ENCODE measurements at places on chromosomes 6 and 20.

DNA sequence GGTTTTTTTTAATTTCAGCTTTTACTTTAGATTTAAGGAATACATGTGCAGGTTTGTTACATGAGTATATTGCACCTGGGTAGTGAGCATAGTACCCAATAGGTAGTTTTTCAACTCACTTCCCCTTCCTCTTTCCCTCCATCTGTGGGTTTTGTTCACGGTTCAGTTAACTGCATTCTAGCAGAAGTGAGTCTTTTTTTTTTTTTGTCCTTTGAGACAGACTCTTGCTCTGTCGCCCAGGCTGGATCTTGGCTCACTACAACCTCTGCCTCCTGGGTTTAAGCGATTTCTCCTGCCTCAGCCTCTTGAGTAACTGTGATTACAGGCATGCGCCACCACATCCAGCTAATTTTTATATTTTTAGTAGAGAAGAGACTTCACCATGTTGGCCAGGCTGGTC is 8.7 kb downstream of the UBR2 start:
- no peak for DNase-seq

- DNase-seq = no peak
Observed at GRCh38 chr6:34334796-34335416, 57.6 kb downstream of the NUDT3 start.

GRCh38 chr6:131159578-131159977 is 24.3 kb downstream of the AKAP7 start:
- DNase-seq = no peak

DNA sequence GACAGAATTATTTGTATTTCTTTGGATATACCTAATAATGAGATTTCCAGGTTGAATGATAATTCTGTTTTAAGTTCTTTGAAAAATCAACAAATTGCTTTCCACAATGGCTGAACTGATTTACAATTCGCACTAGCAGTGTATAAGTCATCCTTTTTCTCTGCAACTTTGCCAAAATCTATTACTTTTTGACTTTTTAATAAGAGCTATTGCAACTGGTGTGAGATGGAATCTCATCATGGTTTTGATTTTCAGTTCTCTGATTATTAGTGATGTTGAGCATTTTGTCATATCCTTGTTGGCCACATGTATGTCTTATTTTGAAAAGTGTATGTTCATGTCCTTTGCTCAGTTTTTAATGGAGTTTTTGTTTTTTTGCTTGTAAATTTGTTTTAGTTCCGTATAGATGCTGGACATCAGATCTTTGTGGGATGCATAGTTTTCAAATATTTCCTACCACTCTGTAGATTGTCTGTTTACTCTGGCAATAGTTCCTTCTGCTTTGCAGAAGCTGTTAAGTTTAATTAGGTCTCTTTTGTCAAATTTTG is 409.8 kb upstream of the CITED2 start:
- no peak for DNase-seq

DNA sequence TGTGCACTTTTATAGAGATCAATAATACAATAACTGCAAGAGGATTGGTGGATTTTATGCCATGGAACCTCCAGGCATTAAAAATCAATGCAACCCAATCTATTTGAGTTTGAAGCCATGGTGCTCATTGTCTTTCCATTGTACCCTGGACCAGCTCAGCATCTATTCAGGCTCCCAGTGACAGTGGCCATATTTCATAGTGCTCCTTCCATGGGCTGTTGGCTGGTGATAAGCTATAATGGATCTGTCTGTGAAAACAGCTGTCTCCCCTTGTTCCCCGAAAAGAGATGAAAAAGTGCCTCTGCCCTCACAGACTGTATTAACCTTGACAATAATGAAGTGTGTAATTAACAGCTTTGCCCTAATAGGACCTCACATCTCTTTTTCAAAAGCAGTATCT is 74.3 kb downstream of the LAMP5 start:
- no peak for DNase-seq

DNA sequence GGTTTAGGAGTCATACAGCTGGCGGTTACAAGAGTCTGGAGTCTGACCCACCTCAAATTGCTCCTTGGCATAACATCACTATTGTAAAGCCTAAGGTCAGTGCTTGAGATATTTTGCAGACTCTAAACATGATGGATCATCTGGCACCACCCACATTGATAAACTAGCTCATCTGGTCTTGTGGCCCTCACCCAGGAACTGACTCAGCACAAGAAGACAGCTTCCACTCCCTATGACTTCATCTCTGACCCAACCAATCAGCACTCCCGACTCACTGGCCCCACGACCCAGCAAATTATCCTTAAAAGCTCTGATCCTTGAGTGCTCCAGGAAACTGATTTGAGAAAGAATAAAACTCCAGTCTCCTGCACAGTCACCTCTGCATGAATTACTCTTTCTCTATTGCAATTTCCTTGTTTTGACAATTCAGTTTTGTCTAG is 115.9 kb downstream of the CD24 start:
- DNase-seq = no peak

DNA sequence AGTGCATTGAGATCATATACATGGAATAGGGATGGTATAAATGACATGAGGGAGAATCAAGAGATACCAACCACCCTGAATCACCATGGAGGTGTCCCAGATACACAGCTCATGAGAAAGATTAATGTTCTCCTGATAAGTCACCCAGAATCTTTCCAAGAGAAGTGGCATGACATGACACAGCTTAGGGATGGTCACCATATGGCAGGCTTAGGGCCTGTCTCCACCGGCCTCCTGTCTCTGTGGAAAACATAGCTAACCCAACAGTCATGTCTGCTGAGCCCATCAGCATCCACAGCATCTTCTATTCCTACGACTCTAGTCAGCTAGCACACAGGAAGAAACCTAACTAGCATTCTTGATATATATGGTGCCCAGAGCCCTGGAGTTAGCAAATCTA is 133.3 kb downstream of the IPCEF1 start:
- no peak for DNase-seq

- DNase-seq = no peak
Observed at GRCh38 chr6:17091122-17091521, 10.7 kb upstream of the STMND1 start.

DNA sequence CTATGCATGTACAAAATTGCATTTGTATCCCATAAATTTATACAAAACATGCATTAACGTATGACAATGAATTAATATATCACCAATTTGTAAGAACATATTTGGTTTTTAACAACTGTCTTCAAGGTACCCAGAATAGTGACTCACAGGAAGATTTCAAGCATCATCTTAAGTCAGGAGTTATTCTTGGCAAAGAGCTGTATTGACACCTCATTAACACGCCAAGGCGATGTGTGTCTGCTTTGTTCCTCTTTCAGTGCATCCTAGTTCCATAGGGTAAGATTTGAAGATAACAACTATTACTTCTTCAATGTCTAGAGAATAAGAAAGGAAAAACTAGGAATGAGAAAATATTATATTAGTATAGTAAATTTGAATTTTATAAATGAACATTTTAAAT is 35.8 kb upstream of the TPD52L1 start:
- DNase-seq = no peak

- DNase-seq = no peak
Observed at GRCh38 chr6:143333749-143334520, 116.6 kb downstream of the ADAT2 start.

GRCh38 chr20:51481341-51481914 is 61.1 kb downstream of the NFATC2 start:
- DNase-seq = no peak

DNA sequence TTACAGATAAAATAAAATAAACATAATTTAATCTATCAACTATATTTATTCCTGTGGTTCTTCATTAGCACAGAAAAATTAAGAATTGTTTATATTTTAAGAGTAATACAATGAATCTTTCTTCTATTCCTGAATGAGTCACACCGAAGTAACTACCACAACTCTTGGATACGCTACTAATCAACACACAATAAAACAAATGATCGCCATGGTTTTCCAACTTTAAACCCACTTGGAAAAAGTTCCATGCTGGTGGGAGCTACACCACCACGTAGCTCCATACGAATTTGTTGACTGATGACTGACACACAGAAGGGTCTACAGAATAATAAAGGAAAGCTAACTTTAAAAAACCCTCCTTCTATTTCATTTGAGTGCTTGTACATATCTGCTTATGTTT is 135.8 kb upstream of the NEDD9 start:
- DNase-seq = no peak

GRCh38 chr6:108839083-108839642 is 9.1 kb upstream of the ARMC2 start:
- DNase-seq = no peak

- DNase-seq = no peak
Observed at GRCh38 chr6:112049026-112049799, 4.7 kb upstream of the CCN6 start.

- no peak for DNase-seq
Observed at GRCh38 chr20:41047279-41047974, 18.8 kb downstream of the TOP1 start.

- peak; percentile 68 for DNase-seq
Observed at GRCh38 chr20:34084227-34084923, 27.7 kb downstream of the EIF2S2 start.

DNA sequence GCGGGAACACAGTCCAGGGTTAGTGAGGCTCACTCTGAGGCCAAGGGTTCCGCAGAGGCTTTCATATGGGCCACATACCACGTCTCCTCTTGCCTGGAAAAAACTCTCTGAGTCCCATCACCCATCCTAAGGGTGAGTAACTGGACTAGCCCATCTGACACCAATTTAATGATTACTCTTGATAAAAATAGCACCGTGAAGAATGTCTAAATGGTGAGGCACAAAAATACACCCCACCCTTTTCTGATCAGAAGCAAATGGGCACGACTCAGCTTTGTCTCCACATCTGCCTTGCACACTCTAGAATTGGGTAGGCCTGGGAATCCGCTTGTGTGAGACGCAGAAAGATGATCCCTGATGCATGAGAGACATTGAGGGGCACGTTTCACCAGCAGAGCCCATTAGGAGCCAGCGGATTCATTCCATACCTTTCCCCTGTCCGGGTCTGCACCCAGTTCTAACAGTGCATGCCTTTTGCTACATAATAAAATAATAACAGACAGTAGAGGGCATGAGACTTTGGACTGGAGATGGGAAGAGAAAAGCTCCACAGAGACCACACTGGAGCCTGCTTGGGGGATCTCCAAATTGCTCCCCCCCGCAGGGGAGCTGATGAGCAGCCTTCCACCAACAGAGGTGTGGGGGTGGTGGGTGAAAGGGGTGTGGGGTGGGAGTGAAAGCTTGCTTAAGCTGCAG is 110.0 kb upstream of the KCNK16 start:
- no peak for DNase-seq

DNA sequence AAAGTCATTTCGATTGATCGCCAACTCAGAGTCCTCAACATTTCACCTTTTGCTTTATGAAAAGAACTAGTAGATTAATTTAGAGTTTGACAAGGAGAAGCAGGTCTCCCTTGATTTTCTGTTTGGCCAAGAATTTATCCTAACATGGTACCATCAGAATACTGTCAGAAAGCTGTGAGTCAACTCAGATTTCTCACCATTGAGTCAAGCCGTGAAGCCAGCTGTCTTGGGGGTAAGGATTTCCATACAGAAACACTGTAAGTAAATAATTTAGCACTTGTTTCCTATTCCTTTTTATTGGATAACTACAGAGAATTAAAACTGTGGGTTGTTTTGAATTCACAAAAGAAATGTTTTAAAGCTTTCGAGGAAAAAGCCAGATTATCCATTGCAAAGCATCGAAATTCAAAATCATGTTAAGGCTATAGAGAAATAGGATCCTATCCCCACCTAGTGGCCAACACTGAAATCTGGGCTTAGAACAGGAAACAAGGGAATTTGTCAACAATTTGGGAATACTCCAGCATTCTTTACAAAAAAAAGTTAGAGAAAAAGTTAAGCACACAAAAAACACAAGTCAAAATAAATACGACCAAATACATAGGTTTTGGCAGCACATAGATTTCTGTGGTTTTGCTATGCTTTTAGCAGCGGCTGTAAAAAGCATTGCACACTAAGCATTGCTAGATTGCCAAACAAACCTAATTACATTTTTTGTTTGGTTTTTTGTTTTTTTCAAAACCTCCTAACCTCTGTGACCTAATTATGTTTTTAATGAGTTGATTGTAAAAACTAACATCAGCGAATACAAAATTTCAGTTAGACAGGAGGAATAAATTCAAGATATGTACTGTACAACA is 44.2 kb downstream of the COL11A2 start:
- DNase-seq = peak; percentile 33

DNA sequence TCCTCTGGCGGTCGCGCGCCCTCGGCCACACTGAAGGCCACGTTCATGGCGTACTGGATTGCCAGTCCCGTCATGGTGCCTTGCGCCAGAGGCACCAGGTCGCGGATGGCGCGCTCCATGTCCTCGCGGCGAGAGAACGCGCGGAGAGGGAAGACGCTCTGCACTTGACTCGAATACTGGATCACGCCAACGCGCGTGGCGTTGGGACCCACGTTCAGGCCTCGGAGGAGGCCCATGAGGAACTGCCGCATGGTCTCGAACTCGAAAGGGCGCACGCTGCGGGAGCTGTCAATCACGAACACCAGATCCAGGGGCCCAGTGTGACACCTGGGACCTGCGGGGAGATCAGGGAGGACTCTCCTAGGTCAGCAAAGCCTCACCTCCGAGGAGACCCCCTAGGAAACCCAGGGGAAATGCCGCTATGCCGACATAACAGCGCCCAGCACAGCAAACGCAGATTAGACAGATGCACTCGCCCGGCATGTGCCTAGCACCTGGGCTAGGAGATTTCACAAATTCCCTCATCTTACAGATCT is 2.1 kb upstream of the RBPJL start:
- DNase-seq = no peak

DNA sequence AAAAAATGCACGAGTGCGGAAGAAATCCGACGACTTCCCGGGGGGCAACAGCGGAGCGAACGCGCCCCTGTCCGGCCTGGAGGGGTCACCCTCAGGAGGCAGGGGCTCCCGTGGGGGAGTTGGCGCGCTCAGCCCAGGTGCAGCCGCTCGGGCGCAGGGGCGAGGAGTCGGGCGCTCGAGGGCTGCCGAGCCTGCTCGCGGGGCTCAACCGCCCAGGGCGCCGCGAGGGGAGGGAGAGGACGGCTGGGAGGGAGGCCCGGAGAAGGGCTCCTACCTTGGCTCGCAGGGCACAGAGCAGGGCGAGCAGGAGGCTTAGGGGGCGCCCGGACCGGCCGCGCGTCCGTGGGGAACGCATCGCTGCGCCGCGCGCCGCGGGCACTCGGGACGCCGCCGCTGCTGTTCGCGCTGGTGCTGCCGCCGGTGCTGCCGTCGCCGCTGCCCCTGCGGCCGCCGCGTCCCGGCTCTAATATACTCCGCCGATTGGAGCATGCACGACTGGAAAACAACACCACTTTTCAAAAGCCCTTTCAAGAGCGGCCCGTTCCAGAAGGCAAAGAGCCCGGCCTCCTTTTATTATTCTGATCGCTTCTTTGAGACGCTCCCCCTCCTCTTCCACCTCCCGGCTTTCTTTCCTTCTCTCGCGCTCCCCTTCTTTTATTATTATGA is 490 bp downstream of the JAG1 start:
- DNase-seq = peak; percentile 91

- DNase-seq = no peak
Observed at GRCh38 chr6:73542891-73543290, 22.1 kb upstream of the EEF1A1 start.

DNA sequence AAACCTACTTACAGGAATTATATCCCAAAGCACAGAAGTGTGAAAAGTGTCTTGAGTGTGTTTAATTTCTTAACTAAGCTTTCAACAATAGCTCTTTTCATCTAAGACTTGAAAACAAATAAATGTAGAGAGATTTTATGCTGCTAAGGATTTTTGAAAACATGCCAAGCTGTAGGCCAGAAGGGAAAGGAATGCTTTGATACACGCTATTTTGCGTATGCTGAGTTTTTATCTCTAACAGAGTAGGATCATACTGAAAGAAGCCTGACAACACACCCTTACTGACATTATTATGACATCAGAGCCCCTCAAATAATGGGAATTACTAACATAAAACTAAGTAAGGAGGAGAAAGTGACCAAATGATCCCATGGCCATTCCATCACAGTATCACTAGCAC is 265.5 kb downstream of the KHDC1L start:
- no peak for DNase-seq
